ENCODE measurements at places on chromosomes 4 and X.

DNA sequence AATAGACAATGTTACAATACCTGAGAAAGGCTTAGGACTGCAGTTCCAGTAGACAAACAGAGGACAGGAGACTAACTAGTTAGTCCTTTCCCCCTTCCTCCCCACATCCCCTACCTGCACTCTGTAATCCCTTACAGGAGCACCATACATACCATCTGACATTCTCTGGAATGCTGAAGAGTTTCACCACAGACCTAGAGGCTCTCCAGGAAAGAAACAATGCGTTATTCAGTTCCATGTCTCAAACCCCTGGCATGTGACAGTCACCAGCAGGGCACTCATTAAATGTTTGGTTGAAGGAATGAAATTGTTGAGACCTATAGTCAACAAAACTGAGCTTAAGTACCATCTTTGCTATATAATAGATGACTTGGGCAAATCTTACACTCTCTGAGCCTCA, 100.2 kb upstream of the USP38 start:
- no peak for DNase-seq

DNA sequence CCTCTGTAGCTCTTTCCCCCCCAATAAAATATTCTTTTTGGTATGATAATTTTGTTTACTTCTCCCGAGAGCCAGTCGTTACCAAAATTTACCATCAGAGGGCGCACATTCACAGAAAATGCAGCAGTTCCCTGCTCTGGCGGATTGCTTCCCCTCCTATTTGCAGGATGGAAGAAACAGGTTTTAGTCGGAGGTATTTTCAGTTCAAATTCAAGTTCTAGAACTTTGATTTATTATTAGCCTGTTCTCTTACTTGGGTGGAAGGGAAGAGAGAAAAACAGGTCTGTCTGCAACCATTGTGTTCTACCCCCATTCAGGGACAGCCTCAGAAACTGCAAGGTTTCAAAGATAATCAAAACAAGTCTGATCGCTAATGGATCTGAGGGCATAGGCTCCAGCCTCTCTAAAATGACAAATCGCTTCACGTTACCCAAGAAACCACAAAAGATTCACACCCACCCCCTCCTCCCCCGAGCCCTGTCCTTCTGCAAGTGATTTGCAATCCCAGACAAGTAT, 263.8 kb upstream of the RPS6KA3 start:
- peak; percentile 59 for DNase-seq

DNA sequence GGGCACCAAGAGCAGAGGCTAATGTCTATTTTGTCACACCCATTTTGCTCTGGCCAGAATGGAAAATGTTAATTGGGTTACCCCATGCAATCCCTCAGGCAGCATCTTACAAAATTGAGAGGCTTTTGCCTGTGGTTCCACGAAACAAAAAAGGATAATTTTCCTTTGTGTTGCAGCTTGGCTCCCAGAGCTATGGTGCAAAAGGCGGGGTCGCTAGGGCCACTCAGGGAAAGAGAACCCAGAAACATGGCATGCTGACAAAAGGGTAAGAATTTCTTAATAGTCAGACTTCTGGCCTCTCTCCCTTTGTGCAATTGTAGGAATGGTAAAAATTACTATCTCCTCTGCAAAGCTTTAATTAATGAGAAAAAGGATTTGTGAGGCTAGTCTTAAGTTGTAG, 119.6 kb upstream of the BANK1 start:
- no peak for DNase-seq

DNA sequence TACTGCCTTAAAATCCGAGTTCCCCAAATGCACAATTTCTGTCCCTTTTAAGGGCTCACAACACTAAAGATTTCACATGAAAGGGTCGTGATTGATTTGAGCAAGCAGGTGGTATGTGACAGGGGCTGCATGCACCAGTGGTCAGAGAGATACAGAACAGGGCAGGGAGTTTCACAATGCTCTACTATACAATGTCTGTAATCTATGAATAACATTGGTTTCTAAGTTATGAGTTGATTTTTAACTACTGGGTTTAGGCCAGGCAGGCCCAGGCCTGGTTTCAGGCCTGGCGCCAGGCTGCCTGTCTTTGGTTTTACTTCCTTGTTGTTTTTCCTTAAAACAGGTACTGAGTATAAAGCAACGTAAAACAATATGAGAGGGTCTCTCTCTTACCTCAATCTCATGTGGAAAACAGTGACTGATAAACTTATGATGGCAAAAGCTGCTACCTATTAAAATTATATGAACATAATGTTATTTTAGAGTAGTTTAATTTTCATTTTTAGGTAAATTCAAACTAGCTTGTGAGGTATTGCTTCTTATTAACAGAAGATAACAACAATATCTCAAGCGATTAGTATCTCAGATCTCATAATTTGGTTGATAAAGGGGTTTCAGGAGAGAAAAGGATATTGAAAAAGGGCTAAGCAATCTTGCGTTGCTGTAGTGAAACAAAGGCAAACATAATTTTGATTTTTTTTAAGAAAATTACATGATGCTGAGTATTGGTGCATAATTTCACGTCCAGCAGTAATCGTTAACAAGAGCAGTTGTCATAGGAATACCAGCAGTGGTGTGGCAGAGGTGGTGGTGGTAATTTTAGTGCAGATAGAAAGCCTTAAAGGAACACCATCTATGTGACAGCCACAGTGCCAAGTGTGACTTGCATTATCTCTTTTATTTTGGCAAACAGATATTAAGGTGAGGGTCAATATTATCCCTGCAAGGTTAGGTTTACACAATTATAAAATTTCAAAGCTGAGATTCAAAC, 944.4 kb upstream of the GRID2 start:
- DNase-seq = no peak

DNA sequence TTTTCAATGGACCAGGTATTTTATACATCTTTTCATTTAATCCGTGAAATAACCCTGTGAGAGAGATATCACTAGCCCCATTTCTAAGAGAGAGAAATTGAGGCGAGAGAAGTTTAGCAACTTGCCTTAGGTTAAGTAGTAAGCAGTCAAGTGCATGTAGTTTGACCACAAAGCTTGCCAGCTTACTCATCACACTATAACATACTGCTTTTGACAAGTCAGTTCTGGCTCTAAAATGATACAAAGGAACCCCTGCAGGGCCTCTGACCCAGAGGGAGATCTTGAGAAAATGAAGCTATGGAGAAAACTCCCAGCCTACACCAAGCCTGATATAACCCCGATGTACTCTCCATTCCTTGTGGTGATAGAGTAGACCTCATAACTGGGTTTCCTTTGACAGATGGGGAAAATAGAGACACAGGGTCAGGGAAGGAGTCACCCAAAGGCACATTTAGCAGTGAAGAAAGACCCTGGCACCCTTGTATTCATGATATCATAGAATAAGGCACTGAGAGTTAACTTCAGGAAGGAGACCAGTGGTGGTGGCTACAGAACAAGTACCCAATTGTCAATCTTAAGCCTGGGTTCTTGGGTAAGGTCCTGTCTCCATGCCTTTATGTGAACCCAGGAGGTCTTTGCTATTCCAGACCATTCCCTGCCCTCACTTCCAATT, 60.2 kb upstream of the MSN start:
- DNase-seq = peak; percentile 47

- no peak for DNase-seq
Observed at GRCh38 chr4:172822331-172822730, 346.3 kb upstream of the GALNT7 start.

GRCh38 chrX:105745863-105746262, 76.5 kb upstream of the NRK start:
- no peak for DNase-seq

DNA sequence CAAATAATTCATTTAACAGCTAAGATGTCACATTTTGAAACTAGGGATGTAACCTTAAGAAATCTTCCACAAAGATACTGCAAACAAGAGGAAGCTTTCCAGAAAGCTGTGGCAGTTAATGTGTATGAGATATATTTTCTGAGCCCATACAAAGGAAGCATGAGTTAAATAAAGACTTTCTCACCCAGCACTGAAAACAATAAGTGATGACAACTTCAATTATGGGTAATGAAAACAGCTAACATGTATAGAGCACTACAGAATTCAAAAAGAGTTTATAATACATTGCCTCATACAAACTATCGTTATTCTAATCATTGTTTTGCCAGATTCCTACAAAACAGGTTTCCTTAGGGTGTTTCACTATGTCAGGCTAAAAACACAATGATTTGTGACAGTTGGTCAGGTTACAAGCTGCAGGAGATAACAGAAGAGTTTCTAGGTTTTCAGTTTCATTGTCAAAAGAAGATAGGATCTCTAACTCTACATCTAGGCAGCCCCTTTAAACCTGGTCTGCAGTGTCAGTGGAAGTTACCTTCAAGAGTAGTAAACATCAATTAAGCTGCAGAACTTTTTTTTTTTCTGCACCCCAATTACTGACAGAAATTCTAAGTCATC, 618.1 kb upstream of the ADGRL3 start:
- no peak for DNase-seq

Data from activated CD4-positive, alpha-beta memory T cell treated with anti-CD3 and anti-CD28 coated beads for 36 hours (primary cell).